GF-D8 (cell line): ENCODE measurements at places on chromosomes 7 and 10.

GRCh38 chr7:51706851-51707250 lies 390.2 kb upstream of the COBL start:
- no peak for DNase-seq

- DNase-seq: peak; percentile 28
Measured at GRCh38 chr7:37713613-37714012, 30.0 kb downstream of the GPR141 start.

- no peak for DNase-seq
Measured at GRCh38 chr10:71621231-71622153, 98.1 kb downstream of the C10orf105 start.

GRCh38 chr7:127822822-127823508 lies 171.0 kb downstream of the SND1 start:
- DNase-seq: no peak

- DNase-seq: no peak
Measured at GRCh38 chr7:50265968-50266634, 38.4 kb upstream of the IKZF1 start.

GRCh38 chr7:90728568-90728967 lies 132.4 kb downstream of the CDK14 start:
- DNase-seq: no peak

GRCh38 chr10:48306870-48307710 lies 613 bp downstream of the MAPK8 start:
- DNase-seq: no peak

- no peak for DNase-seq
Measured at GRCh38 chr7:42924223-42924838, 7.6 kb downstream of the PSMA2 start.

DNA sequence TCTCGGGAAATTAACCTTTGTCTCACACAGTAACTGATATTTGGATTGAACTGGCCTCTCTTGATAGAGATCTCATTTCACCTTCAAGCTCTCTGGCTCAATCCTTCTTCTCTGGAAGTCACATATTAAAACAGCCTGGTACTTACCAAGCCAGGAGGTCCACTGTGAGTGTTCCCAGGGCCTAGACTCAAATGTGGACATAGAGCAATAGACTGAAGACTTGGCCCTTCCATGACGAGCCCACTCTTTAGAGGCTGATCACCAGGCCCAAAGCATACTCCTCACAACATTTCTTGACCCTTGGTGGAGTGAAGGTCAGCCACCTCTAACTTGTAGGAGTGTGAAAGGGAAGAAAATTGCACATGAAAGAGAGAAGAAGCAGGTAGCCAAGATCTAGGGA lies 38.5 kb downstream of the COL1A2 start:
- DNase-seq: no peak

- DNase-seq: no peak
Measured at GRCh38 chr7:112362053-112362650, 88.1 kb upstream of the IFRD1 start.

GRCh38 chr7:26843705-26844104 lies 20.7 kb downstream of the SKAP2 start:
- no peak for DNase-seq

DNA sequence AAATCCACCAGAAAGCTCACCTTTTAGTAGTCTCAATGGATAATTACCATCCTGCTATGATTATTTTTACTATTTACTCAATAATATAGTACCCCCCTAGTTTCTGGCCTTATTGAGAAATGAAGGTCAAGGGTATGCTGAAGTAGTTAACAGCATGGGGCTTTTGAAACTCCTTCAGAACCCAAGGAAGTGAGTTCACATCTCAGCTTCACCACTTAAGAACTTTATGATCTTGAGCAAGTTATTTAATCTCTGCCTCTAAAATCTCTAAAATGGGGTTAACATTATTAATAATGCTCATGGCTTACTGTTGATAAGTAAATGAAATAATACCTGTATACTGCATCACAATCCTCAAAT lies 5.8 kb downstream of the MTPN start:
- DNase-seq: peak; percentile 78
